ENCODE measurements at places on chromosomes 3 and 15.

- no peak for DNase-seq
Observed at GRCh38 chr3:107765524-107765923, 242.8 kb downstream of the BBX start.

- no peak for DNase-seq
Observed at GRCh38 chr3:158384019-158384418, 187.0 kb upstream of the MLF1 start.

GRCh38 chr3:145698749-145699148, 462.2 kb downstream of the PLOD2 start:
- no peak for DNase-seq

DNA sequence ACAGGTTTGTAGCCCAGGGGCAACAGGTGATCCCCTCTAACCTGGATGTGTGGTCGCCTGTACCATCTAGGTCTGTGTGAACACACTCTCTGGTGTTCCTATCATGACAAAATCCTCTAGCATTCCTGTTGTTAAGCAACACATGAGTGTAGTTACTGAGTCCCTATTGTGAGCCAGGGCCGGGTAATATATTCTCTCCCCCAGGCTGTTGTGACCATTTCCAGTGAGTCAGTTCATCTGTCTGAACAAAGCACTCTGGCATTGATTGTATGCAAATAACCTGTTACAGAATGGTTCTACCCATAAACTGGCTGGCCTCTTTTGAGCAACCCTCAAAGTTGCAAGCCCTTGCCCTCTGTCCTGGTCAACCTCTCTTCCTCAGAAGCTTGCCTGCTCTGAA, 2.6 kb upstream of the FLNB start:
- DNase-seq: no peak

DNA sequence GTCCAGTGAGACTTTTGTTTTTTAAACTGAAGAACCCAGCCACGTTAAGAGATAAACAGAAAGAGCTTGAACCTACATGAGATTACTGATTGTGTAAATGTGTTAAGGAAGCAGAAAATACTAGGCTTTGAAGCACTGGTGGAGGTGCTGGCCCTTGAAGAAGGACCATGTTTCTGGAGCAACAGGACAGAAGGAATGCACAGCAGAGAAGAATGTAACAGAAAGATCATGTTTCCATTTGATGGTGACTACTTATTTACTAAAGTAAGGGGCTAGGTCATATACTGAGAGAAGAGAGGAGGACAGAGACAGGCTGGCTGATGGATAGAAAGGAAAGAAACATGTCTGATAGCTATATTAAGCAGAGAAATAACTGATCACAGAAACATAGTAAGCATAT, 88.8 kb downstream of the CLASP2 start:
- no peak for DNase-seq

DNA sequence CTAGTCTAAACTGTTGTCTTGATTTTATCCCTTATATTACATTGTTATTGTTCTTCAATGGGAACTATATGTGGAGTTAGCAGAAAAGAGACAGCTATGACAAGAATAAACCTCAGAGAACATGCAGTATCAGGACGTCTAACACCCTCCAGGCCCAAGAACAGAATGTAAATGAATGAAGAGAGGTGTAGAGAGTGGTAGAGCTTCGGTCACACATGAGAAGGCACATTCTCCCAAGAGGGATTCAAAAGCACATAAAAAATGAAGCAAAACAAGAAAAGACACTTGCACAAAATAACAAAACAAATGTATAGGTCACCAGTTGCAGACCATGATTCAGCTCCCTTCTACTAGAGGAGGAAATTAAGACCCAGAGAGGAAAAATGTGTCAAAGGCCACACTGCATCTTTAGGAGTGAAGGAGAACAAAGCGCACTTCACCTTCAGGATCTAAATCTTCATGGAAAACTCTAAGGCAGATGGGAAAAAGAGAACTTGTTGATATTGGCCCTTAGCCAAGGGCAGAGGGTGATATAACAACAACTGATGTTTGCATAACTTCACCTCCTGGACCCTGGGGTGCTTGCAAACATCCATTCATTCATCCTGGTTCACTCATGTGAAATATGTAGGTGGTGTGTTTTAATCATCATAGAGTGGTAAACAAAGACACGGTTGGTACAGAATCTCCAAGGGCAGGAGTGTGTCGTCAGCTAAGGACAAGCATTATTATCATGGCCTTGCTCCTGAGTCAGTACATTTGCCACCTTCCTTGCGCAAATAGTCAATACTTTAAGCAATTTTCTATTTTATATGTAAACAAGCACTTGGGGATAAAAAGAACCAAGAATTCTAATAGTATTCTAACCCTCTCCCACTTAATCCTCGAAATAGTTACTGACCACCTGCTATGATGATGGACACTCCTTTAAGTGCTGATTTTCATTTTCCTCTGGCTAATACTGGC, 8.8 kb downstream of the NEK10 start:
- no peak for DNase-seq

GRCh38 chr3:31067004-31067403, 172.5 kb upstream of the GADL1 start:
- DNase-seq: no peak

GRCh38 chr15:34821831-34822230, 26.5 kb upstream of the ACTC1 start:
- DNase-seq: no peak

GRCh38 chr3:179929091-179929529, 107.6 kb downstream of the PEX5L start:
- DNase-seq: peak; percentile 63

DNA sequence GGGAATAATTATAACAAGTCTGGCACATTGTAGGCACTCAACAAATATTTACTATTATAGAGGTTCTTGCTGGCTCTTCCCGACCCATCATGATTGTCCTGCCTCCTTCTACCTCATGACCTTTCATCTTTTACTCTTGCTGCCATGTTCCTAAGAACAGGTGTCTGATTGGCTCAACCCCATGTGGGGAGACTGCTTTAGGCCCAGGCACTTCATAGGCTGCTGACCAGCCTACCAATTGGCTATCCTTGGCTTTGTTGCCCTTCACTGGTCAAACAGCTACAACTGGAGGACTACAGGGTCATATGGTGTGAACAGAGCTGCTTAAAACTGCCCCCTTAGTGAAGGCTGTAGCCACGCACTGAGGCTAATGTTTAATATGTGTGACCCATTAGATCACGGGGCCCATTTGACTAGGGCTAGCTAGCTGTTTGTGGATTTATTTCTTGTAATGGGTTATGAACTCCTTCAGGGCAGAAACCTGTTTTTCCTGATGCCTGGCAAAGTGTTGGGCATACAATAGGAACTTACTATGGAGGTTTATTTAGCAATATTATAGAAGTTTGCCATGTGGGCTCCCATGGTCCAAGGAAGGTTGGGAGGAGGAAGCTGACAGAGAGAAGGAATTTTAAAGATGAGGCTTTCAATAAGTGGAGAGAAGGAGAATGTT, 239.9 kb upstream of the TBC1D5 start:
- no peak for DNase-seq

- no peak for DNase-seq
Observed at GRCh38 chr3:56409790-56410189, 58.5 kb downstream of the ERC2 start.

- DNase-seq: no peak
Observed at GRCh38 chr3:169633105-169633504, 30.4 kb downstream of the MECOM start.

GRCh38 chr3:143298886-143299535, 179.4 kb downstream of the CHST2 start:
- DNase-seq: no peak

DNA sequence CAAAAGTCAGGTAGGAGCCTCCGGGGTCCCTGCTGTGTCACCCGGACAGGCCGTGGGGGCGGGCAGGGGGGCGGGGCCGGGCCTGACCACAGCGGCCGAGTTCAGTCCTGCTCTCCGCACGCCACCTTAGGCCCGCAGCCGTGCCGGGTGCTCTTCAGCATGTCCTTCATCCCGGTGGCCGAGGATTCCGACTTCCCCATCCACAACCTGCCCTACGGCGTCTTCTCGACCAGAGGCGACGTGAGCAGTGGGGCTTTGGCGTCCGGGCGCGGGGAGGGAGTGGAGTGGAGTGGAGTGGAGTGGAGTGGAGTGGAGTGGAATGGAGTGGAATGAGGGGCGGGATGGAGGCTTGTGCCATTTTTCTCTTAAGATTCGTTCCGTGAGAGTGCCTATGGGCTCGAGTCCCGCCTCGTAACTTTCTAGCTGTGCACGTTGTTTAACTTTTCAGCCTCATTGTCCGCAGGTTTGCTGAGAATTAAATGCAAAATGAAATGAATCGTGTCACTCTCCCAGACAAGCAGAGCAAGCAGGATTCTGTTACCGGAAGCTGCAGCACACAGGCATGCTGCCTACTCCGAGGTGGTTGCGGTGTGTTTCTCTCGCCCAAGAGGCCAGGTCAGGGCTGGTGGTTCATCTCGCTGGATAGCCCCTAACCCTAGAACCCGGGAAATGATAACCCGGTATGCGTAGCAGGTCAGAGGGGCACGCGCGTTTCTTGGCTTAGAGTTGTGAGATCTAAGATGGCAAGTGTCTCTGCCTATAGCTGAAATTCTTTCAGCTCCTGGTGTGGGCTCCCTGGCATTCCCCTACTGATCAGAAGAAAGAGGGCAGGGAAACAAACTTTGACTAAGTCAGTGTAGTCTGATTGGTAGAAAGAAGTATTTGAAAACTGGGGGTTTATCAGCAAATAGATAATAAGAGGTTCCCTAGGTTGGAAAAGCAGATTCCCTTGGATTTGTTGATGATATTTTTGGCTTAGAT, at the start of gene FAH:
Gene FAH (plus strand): TSS at position 104 of the 981 bp plus-strand sequence. CDS start 56 bp downstream, at position 160.
- DNase-seq: no peak

DNA sequence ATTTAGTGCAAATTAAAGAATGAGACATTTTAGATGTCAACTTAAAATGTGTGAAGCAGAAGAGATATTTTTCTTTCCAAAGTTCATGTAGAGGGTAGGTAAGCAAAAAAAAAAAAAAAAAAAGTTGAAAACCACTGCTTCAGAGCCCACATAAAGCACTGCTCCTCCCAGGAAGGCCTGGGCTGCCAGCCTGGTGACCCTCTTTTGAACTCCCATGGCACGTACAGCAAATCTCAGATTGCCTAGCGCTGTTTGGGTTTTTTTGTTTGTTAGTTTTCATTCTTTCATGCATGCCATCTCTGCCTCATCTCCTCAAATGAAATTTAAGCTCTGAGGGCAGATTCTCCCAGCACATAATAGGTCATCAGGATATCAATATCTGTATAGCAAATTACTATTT, 120.1 kb downstream of the SRGAP3 start:
- no peak for DNase-seq

GRCh38 chr15:79248183-79248582, 34.3 kb upstream of the ANKRD34C start:
- DNase-seq: no peak

DNA sequence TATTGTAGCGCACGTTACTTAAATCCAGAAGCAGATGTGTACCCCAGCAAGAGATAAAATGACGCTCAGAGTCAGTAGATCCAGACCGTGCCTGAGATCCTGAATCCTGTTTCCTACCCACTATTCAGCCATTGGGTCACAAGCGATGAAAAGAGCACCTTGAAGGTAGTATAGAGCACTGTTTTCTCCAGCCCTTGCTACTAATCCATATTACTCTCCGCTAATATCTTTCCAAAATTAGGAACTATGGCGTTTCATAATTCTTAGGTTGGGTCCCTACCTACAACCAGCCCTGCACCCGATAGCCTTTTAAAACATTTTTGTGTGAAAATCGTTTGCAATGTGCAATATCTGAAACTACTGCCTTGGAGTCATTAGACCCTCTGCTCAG, 596 bp downstream of the BTD start:
- no peak for DNase-seq

DNA sequence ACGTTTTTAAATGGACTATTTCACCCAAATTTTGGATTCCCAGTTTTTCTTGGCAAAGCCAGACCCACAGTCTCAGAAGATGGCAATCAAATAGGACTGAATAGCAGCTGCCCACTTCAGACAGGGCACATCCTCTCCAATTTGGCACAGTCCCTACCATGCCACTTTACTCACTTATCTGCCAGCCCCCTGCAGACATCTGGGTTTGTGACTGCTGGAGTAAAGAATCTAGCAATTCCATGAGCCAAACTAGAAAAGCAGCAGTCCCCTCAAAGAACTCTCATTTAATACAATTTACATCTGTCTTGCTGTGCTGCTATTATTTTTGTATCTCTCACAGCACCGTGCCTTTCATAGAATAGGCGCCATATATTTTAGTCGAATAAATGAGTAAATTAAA, 16.0 kb upstream of the LRRN1 start:
- no peak for DNase-seq

DNA sequence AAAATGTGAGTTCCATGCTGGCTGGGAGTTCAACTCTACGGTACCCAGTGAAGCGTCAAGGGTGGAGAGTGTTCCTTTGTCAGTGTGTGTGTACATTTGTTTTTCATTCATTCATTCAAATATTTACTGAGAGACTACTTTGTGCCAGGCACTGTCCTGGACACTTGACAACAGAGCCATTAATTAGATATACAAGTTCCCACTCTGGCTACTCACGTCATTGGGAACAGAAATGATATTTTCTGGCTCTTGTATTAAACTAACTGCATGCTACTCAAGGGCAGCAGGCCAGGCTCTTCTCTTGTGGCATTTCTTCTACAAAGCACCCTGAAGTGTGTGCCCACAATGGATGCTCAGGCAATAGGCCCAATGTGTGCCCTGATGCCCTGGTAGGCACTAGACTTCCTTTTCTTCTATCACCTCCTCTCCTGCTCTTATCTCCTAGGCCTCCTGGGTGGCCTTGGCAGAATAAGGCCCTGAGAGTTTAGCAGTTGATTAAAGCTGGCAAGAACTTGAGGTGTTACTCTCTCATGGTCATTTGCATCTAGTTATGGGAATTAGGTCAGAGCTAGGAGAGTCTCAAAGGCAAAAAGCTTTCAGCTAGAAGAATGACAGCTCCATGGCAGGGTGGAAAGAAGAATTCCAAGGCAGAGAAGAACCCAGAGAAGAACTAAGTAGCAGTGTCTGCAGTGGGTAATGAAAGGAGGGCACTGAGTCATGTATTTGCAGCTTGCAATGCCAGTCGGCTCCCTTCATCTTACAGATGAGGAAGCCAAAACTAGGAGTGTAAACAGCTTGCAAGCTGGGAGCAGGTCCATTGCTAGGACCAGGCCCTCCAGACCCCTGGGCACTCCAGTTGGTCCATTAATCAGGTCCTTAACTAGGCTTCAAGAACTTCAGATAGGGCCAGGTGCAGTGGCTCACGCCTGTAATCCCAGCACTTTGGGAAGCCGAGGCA, 14.0 kb upstream of the SMAD3 start:
- DNase-seq: no peak

DNA sequence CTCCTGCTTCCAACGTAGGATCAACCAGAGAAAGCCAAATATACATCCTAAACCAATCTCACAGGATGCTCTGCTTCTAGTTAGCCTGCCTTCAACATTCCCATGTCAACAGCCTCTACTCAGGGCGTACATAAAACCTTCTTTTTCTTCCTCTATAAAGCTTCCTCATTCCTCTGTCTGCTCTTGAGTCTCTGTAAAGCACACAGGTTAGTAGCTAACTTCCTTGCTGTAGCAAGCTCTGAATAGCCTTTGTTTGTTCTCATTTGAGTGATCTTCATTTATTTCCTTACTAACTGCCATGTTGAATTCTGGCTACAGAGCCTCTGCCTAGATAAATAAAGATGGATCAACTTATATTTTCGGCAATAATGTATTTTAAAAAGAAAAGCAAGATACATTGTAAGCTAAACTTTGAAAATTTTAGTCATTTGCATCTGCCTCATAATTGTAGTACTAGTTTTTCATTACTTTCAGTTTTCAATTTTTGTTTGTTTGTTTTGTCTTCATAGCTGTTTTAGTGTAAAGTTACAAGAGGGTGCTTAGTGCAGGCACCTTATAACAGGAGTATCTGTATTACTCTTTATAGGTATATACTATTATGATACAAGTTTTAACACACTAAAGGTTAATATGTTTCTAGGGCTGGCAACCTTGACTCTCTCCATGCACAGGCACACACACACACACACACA, 498.2 kb downstream of the PYDC2 start:
- DNase-seq: no peak

GRCh38 chr3:151267066-151267465, 11.3 kb downstream of the P2RY14 start:
- no peak for DNase-seq
